ENCODE measurements at places on chromosomes 13 and 19.

DNA sequence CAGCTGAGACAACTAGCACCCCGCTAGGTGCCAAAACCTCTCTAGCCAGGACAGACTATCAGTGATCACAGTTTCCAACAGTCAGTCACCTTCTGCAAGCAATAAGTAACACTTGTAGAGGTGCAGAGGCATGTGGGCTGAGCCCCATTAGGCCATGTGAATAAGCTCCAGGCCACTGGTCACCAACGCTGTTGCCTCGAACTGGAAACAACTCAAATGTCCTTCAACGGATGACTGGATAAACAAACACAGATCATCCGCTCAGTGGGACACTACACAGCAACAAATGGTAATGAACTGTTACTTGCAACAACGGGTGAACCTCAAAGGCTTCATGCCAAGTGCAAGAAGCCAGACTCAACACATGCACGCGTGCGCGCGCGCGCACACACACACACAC is 27.5 kb upstream of the TMEM160 start:
- no peak for DNase-seq

GRCh38 chr19:46917002-46917401 is 56.2 kb downstream of the ARHGAP35 start:
- DNase-seq, result no peak

DNA sequence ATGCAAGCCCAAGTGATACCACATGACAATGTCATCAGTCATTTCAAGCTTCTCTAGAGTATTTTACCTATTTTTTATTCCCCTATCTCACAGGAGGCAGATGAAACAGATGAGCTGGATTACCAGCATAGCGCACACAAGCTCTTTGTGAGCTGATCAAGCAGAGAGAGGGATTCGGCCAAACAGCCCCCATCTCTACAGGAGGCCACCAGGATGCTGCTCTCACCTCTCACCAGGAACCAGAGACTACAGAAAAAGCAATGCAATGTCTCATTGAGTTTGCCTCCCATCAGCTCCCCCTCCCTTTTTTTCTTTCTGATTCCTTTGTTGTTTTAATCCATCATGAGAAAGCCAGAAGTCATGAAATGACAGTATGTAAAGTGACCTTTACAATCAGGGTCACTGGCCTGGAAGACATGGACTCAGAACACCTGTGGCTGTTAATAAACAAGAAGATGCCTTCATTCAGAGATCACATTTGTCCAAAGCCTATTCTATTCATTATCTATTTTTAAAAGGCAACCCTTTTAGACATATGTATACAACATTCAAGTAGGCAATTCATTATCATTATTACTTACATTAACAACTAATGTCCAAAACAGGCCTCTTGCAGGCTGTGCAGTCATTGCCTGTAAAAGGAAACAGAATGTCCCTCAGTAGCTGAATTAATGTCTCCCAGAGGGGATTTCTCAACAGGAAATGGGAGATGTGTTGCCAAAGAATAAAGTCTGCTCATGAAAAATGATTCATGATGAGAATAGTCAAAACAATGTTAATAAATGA is 656.6 kb downstream of the TBC1D4 start:
- DNase-seq, result no peak

DNA sequence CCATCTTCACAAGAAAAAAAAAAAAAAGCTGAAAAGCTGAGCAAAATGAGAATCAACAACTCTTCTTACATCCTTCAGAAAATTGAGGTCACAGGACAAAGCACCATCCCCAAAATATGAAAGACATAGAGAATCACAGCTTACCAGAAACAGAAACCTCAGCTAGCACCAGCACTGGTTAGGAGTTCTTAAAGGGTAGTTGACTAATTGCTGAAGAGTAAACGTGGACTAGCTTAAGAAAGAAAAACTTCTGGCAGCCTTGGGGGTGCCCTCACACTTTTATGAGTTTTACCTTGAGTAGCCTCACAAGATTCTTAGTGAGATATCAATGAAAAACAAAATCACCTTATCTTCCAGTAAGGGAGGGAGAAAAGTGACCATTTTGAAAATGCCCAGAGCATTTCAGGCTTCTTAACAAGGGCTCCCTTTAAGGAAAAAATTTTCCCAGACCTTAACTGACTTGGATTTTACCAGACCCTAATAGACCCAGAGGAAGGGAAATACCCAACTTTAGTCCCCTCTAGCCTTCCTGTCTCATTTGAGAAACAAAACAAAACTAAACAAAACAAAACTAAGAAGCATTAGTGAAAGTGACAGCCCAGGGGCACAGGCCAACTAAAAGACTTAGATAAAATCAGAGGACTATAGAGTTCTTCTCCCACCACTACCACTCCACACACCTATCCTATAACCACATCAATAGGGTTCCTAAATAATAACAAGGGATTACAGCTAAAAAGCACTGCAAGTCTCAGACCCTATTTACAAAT is 888.6 kb downstream of the DIAPH3 start:
- DNase-seq, result no peak

DNA sequence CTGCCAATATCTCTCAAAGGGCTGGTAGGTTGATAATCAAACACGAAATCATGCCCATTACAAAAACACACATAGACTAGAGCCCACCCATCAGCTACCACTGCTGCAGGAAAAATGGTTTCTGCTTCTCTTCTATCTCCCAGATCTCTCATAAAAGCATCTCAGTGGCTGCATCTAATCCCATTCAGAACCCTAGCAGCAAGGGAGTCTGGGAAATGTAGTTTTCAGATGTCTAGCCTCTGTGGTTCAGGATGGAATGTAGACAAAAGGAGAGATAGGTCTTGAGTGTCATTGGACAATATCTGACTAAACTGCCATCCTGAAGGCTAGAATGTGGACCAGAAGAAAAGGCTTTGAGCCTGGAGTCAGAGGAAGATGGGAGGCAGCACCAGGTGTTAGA is 32.1 kb downstream of the RDH8 start:
- DNase-seq, result no peak

DNA sequence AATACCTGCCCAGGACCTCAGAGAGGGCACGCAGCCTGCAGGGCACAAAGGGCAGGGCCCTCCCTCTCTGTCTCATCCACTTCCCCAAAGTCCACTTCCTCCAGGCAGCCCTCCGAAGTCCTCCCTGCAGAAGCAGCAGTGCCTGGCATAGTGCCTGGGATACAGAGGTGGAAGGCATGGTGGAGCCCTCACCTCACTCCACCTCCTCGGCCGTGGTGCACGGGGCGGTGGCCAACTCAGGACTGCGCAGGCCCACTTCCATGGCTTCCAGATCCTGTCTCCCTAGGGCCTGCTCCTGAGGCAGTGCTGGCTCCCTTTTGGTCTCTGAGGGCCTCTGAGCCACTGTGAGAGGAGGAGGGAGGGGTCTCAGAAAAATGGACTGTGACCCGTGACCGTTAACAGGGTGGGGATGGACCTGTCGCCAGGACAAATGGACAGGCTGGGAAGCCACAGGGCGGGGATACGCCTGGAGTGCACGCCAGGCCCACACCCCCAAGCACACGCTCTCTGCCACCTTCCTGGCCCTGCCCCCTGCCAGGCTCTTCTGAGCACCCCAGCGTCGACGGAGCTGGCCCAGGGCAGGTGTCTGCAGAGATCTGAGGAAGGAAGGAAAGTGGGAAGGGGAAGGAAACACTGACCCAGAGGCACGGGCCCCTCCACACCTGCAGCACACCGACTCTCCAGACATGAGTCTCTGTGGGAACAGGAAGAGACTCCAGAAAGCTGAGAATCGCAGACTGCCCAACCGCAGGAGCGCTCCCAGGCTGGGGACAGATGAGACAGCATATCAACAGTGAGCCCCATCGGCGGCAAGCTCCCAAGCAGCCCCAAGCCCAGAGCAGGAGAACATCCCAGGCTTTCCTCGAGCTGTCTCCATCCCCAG is 8.4 kb downstream of the REXO1 start:
- DNase-seq, result no peak

DNA sequence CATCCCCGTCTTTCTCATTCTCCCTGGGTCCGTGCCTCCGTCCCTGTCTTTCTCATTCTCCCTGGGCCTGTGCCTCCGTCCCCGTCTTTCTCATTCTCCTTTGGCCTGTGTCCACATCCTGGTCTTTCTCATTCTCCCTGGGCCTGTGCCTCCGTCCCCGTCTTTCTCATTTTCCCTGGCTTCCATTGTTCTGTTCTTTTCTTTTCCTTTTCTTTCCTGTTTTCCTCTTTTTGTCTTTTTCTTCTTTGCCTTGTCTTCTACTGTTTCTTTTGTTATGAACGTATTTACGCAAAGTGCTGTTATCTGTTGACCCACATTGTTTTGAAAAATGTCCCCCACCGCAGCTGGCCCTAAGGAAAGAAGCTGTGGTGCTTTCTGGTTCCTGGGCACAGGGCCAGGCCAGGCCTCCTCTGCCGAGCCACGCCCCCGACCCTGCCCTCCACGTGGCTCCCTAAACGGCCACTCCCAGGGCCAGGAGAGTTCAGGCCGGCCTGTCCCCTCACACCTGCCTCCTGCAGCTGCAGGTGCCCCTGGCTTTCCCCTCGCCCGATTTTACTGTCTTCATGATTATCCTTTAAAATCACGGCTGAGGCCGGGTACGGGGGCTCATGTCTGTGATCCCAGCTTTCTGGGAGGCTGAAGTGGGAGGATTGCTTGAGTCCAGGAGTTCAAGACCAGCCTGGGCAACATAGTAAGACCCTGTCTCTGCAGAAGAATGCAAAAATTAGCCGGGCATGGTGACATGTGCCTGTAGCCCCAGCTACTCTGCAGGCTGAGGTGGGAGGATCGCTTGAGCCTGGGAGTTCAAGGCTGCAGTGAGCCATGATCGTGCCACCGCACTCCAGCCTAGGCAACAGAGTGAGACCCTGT is 14.0 kb upstream of the TMPRSS9 start:
- no peak for DNase-seq

GRCh38 chr19:40089462-40089861 is 1.3 kb downstream of the ZNF780A start:
- no peak for DNase-seq

- no peak for DNase-seq
Observed at GRCh38 chr19:53546758-53547513, 9.0 kb downstream of the ZNF331 start.

DNA sequence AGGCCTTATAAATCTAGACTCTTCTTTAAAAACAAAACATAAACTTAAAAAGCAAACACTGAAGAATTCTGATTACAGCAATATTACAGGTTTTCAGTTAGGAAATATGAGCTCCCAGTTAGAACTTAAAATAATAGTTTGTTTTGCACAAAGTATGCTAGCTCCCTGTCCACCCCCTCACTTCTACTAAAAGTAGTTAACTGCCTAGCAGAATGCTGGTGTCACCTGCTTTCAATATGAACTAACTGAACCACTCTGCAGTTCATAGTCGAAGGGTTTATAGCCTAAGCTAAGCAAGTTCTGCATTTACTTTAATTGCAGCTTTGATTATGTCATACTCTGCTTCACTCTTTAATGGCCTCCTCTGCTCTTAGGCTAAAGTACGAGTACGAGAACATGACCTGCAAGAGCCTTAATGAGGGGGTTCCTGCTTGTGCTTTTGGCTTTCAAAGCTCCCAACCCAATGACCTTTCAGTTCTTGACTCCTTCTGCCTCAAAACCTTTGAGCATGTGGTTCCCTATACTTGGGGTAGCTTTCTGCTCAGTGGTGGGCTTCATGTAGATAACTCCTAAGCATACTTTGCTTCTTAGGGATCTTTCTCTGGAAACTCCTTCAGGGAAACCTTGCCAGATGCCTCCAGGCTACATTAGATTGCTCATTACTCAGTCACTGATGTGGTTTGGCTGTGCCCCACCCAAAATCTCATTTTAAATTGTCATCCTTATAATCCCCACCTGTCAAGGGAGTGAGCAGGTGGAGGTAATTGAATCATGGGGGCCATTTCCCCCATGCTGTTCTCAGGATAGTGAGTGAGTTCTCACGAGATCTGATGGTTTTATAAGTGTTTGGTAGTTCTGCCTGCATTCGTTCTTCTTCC is 278.9 kb upstream of the ARGLU1 start:
- DNase-seq, result no peak

- DNase-seq, result no peak
Observed at GRCh38 chr19:58274771-58275201, 4.0 kb upstream of the ZNF8 start.

DNA sequence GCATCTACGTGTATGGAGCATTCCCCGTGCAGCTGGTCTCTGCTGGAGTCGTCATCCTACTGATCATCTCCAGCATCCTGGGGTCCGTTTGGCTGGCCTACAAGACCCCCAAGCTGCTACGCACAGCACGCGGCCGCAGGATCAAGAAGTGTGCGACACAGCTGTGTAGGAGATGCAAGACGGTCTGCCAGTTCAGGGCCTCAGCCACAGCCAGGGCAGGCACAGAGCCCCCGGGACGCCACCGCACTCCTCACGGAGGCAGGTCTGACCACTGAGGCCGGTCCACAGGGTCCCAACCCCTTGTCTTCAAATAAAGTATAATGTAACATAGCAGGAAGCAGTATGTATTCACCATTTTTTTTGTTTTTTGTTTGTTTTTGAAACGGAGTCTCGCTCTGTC is 6.1 kb downstream of the PRR22 start:
- no peak for DNase-seq

Data from CD4-positive, alpha-beta T cell treated with Interleukin-4 for 4 hours (primary cell).